H1 (cell line): ENCODE measurements at places on chromosomes 6 and 20. TPM values are rescaled to one million over a fixed set of nuclear protein-coding genes. Genes with fewer than 3 reads are reported as not detected.

GGTLC1 gene
- not detected in 2 replicates for polyA plus RNA-seq

ZBTB2 gene
- 13.8 and 16.1 TPM in 2 replicates for polyA plus RNA-seq

SRSF3 gene
- polyA plus RNA-seq: 471 and 548 TPM in 2 replicates

VEGFA gene
- 58.5 and 78.3 TPM in 2 replicates for polyA plus RNA-seq

HLA-DRB5 gene
- 0.83 and 0.86 TPM in 2 replicates for polyA plus RNA-seq

- no peak for DNase-seq
Observed at GRCh38 chr6:168052291-168052891, 26.6 kb downstream of the FRMD1 start.

DNA sequence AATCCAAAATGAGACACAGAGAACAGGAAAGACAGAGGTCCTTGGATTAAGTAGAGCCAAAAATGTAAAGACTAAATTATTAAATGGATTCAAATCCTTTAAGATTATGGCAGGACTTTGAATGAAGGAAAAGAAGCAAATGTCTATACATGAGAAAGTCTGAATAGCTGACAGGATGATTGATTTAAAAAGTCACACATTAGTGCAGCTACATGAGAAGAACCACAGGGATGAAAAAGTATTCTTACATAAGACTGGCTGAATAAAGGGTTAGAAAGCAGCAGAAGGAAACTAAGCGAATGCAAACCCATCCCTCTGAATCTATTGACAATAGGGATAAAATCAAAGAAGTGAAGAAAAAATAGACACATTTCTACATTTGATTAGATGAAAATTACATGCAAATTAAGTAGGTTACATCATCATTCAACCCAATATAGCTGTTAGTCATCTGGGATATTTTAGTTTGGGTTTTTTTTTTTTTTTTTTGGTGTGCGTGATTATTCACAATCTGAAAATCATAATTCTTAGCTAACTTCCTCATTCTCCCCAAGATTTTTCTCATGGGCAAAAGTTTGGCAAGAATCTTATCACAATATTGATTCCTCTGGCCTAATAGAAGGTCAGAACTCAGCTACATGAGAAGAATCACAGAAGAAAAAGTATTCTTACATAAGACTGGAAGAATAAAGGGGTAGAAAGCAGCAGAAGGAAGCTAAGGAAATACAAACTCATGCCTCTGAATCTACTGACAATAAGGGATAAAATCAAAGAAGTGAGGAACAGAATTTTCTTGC lies 845.4 kb downstream of the HACE1 start:
- no peak for DNase-seq

DNA sequence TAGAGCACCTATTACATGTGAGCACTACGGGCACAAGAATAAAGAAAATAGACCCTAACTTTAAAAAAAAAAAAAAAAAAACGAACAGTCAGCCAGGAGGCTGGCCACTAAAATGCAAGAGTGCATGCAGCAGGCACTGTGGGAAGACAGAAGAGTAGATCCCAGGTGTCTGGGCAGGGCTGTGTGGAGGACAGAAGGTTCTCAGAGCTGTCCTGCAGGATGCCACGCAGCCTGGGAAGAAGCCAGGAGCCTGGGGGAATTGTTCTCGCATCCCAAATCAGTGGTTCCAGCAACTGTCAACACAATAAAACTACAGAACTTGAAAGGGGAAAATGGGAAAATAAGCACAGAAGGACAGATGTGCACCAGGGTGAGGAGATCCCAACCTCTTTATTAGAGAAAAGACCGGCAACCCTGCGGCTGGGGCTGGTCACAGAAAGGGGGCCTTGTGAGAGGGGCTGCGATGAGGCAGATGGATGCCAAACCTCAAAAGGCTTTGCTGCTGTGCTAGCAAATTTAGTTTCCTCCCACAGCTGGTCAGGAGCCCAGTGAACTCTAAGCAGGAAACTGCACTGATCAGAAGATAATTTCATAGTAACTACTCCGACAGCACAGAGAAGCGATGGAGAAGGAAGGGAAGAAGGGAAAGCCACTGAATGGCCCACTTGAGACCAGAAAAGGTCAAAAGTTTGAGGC lies 30.9 kb downstream of the MAP3K5 start:
- DNase-seq: no peak

GRCh38 chr20:7980332-7981046 lies 39.1 kb downstream of the TMX4 start:
- no peak for DNase-seq

GRCh38 chr20:60869625-60870024 lies 382.4 kb upstream of the CDH4 start:
- no peak for DNase-seq

GRCh38 chr6:106334646-106335448 lies 9.3 kb upstream of the ATG5 start:
- DNase-seq: peak; percentile 23

- no peak for DNase-seq
Observed at GRCh38 chr6:155786528-155786927, 330.9 kb upstream of the NOX3 start.

- no peak for DNase-seq
Observed at GRCh38 chr20:53654932-53655624, 61.4 kb upstream of the ZNF217 start.

DNA sequence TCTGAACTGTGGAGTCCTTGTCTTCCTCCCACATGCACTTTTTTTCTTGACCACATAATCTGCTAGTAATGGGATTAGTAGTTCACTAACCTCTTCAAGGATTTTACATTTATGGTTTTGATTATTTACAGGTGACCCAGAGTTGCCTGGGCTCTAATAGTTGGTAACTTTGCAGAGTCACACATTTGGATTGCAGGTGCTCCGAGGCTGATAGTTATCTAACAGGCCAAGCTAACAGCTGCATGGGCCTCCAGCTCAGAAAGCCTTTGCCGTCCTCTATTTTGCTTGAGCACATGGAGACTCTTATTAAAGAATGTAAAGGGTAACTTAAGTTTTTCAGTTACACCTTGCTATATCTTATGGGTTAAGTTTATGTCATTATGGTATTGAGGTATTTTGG lies 95.4 kb downstream of the ANKS1A start:
- no peak for DNase-seq

- no peak for DNase-seq
Observed at GRCh38 chr20:4973330-4974097, 27.8 kb downstream of the SLC23A2 start.

DNA sequence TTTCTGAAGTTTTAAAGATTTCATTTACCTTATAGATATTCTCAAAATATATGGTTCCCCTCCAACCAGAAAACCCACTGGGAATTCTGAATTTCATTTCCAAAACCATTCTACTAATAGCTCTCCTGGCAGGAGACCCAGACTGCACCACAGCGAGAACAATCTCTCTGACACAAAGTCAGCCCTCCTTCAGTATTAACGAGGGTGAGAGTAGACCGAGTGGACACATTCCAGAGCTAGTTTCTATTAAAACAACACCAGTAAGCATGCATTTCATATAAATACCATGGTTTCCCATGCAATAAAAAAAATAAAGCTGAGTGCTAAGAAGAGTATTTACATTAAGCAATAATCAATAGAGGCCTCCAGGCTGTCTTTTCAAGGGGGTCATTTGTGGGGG lies 899.6 kb upstream of the SLC35B3 start:
- DNase-seq: no peak

DNA sequence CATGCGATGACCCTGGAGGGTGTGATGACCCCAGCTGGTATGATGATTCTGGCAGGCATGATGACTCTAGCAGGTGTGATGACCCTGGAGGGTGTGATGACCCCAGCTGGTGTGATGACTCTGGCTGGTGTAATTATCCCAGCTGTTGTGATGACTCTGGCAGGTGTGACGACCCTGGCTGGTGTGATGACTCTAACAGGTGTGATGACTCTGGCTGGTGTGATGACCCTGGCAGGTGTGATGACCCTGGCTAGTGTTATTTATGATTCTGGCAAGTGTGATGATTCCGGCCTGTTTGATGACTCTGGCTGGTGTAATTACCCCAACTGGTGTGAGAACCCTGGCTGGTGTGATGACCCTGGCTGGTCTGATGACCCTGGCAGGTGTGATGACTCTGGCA lies 427.2 kb downstream of the QKI start:
- no peak for DNase-seq

DNA sequence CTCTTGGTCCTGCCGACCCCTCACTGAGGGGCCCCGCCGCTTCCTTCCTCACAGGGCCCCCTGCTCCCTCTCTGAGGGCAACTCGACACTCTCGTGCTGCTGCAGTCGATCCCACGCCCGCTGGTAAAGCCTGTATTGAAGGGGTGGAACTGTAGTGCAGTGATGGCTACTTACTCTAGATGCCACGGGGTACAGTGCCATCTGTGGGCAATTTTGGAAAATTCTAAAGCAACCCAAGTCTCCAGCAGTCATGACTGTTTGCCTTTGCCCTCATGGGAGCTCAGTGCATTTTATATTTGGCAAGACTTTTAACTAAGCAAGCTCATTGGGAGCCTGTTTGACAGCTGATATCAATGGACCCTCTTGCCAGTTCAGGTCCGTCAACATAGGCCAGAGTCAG lies 6.5 kb upstream of the C6orf136 start:
- DNase-seq: no peak

GRCh38 chr6:163651426-163651825 lies 236.9 kb downstream of the QKI start:
- no peak for DNase-seq

DNA sequence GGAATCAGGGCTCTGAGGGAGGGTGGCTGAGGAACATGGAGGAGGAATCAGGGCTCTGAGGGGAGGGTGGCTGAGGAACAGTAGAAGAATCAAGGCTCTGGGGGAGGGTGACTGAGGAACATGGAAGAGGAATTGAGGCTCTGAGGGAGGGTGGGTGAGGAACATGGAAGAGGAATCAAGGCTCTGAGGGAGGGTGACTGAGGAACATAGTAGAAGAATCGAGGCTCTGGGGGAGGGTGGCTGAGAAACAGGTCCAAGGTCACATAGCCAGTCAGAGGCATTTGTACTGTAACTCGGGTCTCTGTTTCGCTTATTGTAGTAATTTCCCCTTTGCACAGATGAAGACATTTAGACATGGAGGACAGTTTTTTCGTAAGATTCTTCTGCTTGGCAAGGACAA lies 164.8 kb downstream of the SOBP start:
- DNase-seq: no peak

GRCh38 chr6:98560841-98561240 lies 273.5 kb upstream of the POU3F2 start:
- DNase-seq: no peak
